ENCODE measurements at places on chromosomes 5 and 9. TPM values are rescaled to one million over a fixed set of nuclear protein-coding genes. Genes with fewer than 3 reads are reported as not detected.

GKAP1 gene
- polyA plus RNA-seq: 4.3 TPM

CDH9 gene
- polyA plus RNA-seq: 0.39 TPM

PTGES gene
- 6.1 TPM for polyA plus RNA-seq

CCDC192 gene
- polyA plus RNA-seq: not detected

ADGRD2 gene
- polyA plus RNA-seq: not detected

PCDHA1 gene
- 0.06 TPM for polyA plus RNA-seq

MACIR gene
- polyA plus RNA-seq: 23.7 TPM

ZNF618 gene
- 0.81 TPM for polyA plus RNA-seq

SLC6A19 gene
- polyA plus RNA-seq: 199 TPM

IQGAP2 gene
- 13.6 TPM for polyA plus RNA-seq

PCA3 gene
- polyA plus RNA-seq: not detected

PLAC8L1 gene
- 0.38 TPM for polyA plus RNA-seq

ANKRD31 gene
- 0.06 TPM for polyA plus RNA-seq

DNA sequence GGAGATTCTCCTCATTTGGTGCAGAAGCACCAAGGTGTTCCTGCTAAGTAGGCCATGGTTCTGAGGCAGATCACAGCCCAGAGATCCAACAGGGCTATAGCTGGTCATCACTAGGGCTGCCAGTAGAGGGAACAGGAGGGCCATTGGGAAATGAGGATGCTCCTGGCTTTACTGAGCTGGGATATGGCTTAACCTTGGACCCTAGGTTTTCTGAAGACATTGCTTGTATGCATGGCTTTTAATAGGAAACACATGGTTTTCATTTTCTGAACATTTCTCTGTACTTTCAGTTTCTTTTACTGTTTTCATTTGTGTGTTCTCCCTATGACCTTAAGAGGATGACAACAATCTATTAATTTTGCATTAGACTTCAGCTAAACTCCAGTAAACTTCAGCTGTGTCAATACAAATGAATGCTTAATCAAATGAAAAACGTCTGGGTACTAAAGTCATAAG lies at the start of gene IFNW1:
Gene IFNW1 (minus strand): TSS at position 406 of the 456 bp plus-strand sequence. CDS start 262 bp downstream, at position 144.
- H3K4me3 ChIP-seq: no peak within 1 kb of the TSS
- no peaks in the 10 kb centered on the region for H3K36me3 ChIP-seq
- no peaks in the 10 kb centered on the region for H3K27me3 ChIP-seq
- H3K27ac ChIP-seq: no peak within 1 kb of the TSS
- no peaks in the 10 kb centered on the region for H3K4me1 ChIP-seq
- no peak for DNase-seq

- no peak overlapping the region for H3K4me3 ChIP-seq
- no peaks in the 10 kb centered on the region for H3K4me1 ChIP-seq
- H3K36me3 ChIP-seq: no peaks in the 10 kb centered on the region
- DNase-seq: no peak
Measured at GRCh38 chr5:147763791-147764525, 18.6 kb downstream of the JAKMIP2 start.

GRCh38 chr5:102450313-102450990 lies 48.3 kb downstream of the SLCO6A1 start:
- no peaks in the 10 kb centered on the region for H3K36me3 ChIP-seq
- H3K27ac ChIP-seq: no peak overlapping the region
- H3K4me3 ChIP-seq: no peak overlapping the region
- DNase-seq: no peak
- H3K4me1 ChIP-seq: no peaks in the 10 kb centered on the region

DNA sequence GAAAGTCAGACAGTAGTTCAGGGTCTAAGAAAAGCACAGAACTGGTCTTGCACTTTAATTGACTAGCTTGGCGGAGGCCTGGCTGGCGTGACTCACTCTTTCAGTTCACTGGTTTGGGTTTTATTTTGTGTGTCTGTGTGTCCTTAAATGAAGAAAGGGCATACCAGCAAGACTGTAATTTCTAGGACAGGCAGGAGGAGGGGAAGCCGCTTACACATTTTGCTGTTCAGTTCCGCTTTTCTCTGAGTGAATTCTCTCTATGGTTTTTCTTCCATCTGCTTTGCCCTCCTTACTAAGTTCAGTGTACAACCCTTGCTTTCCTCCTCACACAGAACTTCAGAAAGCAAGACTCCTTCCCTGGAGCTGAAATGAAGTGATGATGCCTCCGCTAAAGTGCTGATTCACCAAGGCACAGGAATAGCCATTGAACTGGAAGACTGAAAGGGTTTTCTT lies 150.8 kb downstream of the MEF2C start:
- no peaks in the 10 kb centered on the region for H3K4me1 ChIP-seq
- no peaks in the 10 kb centered on the region for H3K27me3 ChIP-seq
- H3K4me3 ChIP-seq: no peak overlapping the region
- peak overlapping the region; percentile 49 for H3K27ac ChIP-seq
- H3K36me3 ChIP-seq: no peaks in the 10 kb centered on the region

GRCh38 chr9:88310310-88310980 lies 77.8 kb upstream of the SPIN1 start:
- H3K4me3 ChIP-seq: no peak overlapping the region
- H3K27me3 ChIP-seq: no peaks in the 10 kb centered on the region

DNA sequence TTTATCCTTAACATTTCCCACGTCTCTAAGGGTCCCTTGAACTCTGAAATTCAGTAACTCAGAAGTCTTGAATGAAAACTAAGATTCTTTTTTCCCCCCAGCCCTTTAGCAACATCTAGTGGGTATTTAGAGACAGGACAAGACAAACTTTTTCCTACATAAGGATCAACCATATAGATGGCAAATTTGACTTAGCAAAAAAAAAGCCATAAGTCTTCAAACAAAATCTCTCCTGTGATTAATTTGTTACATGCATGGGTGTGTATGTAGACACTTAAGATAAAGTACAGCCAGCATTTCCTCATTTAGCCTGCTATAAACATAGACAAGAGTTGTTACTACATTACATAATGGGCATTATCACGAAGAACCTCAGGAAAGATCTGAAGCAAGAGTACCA lies 29.1 kb upstream of the ANKRD31 start:
- no peaks in the 10 kb centered on the region for H3K36me3 ChIP-seq
- H3K4me1 ChIP-seq: no peaks in the 10 kb centered on the region
- DNase-seq: peak; percentile 61
- no peak overlapping the region for H3K4me3 ChIP-seq
- no peak overlapping the region for H3K27ac ChIP-seq
- H3K27me3 ChIP-seq: no peaks in the 10 kb centered on the region

- H3K27me3 ChIP-seq: no peaks in the 10 kb centered on the region
- H3K4me1 ChIP-seq: no peaks in the 10 kb centered on the region
- no peak overlapping the region for H3K4me3 ChIP-seq
- H3K27ac ChIP-seq: no peak overlapping the region
- no peak for DNase-seq
- H3K36me3 ChIP-seq: peaks cover 41% of the 10 kb centered on the region
Measured at GRCh38 chr9:112110094-112110776, 64.9 kb downstream of the SUSD1 start.

DNA sequence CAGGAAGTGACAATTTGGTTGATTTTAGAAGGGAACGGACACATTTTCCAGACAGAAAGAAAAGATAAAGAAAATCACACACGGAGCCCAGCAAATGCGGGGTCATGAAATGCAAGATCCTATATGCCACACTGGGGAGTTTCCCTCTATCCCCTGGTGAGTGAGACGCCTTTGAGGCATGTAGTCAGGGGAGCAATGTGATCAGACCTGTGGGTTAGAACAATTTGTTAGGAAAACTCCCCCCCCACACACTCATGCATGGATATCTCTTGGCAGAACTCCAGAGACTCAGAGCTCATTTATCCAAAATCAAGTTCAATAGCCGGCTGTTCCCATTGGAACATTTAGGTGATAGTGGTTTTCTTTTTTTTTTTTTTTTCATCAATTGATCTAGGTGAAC lies 71.7 kb upstream of the TRIO start:
- H3K4me1 ChIP-seq: no peaks in the 10 kb centered on the region
- peaks cover 2% of the 10 kb centered on the region for H3K27me3 ChIP-seq
- H3K27ac ChIP-seq: no peak overlapping the region
- H3K4me3 ChIP-seq: no peak overlapping the region
- no peaks in the 10 kb centered on the region for H3K36me3 ChIP-seq
- no peak for DNase-seq

DNA sequence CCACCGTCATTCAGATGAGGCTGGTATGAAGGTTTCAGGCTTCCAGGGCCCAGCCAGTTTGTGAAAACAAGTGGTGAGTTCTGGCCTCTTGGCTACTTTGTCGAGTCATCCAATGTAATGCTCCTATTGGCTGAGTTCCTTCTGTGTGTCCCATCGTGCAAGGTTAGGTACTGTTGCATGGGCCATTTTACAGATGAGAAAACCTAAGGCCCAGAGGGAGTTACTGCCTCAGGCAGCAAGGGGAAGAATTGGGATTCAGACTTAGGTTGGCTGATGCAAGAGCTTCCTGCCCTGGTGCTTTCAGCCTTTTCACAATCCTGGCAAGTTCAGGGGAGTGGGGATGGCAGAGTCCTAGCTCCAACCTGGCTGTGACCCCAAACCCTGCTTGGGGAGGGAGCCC lies 17.4 kb upstream of the PITX1 start:
- peaks cover 28% of the 10 kb centered on the region for H3K27me3 ChIP-seq
- H3K4me3 ChIP-seq: no peak overlapping the region
- H3K27ac ChIP-seq: no peak overlapping the region
- no peaks in the 10 kb centered on the region for H3K36me3 ChIP-seq

DNA sequence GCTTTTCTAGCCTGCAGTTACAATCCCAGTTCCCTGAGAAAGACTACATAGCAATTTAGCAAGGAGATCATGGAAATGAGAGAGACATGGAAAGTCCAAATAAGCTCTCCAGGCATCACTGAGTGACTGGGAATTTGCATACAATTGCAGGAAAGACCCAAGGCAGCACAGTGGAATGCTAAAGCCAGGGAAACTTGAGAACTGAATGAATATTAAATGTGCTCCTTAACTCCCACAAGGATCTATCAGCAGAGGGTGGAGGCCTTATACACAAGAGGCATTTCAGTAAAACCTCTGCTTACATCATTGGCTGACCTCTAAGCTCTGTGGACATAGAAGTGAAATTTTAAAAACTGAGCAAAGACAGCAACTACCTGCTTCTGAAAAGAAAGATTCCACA lies 355.6 kb upstream of the DAB2 start:
- no peak overlapping the region for H3K4me3 ChIP-seq
- no peak overlapping the region for H3K27ac ChIP-seq
- H3K36me3 ChIP-seq: no peaks in the 10 kb centered on the region
- peaks cover 3% of the 10 kb centered on the region for H3K27me3 ChIP-seq

DNA sequence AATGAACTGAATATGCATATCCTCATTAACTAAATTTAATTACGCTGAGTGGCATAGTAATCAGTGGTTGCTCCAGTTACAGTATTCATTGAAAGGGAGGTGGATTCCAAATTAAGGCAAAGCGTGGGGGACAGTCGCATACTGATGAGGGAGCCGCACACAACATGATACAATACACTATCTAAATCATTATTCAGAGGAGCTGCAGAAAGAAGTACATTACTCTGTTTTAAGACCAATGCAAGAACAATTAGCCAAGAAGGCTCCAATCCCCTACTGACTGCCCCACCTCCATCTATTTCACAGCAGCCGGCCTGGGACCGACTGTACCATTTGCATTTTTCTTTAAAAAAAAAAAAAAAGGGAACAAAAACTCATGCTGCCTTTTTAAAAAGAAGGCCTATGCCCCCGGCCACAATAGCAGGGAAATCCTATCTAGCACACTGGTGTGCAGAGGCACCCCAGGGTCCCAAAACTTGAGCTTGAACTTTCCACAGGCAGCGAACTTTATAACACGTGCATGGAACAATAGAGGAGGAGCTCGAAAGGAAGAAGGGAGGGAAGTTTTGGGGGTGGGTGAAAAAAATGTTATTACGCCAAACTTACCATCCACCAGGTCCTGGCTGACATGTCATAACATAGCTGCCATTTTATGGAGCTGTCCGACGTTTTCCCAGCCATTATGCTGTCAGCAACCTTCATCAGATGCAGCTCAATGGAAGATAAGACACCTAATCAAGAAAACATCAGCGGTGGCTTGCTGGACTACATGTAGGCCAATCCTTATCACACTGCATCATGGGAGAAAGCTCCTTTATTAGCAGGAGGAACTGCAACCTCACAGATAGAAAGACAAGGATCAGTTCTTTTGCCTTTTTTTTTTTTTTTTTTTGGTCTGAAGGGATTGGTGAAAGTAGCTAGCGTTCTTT lies 161.6 kb downstream of the ZDHHC21 start:
- H3K4me1 ChIP-seq: no peaks in the 10 kb centered on the region
- no peak overlapping the region for H3K4me3 ChIP-seq
- no peak overlapping the region for H3K27ac ChIP-seq
- H3K27me3 ChIP-seq: no peaks in the 10 kb centered on the region
- no peaks in the 10 kb centered on the region for H3K36me3 ChIP-seq

GRCh38 chr5:142435410-142436115 lies 110.7 kb upstream of the SPRY4 start:
- DNase-seq: no peak
- H3K27ac ChIP-seq: no peak overlapping the region
- H3K27me3 ChIP-seq: no peaks in the 10 kb centered on the region

GRCh38 chr5:138623053-138623452 lies 47.9 kb upstream of the HSPA9 start:
- H3K27me3 ChIP-seq: no peaks in the 10 kb centered on the region
- H3K4me3 ChIP-seq: no peak overlapping the region
- H3K4me1 ChIP-seq: no peaks in the 10 kb centered on the region
- H3K27ac ChIP-seq: no peak overlapping the region

- no peak overlapping the region for H3K4me3 ChIP-seq
- DNase-seq: no peak
- H3K4me1 ChIP-seq: no peaks in the 10 kb centered on the region
- no peak overlapping the region for H3K27ac ChIP-seq
- H3K36me3 ChIP-seq: no peaks in the 10 kb centered on the region
- H3K27me3 ChIP-seq: no peaks in the 10 kb centered on the region
Measured at GRCh38 chr5:143605403-143606005, 202.0 kb upstream of the NR3C1 start.

DNA sequence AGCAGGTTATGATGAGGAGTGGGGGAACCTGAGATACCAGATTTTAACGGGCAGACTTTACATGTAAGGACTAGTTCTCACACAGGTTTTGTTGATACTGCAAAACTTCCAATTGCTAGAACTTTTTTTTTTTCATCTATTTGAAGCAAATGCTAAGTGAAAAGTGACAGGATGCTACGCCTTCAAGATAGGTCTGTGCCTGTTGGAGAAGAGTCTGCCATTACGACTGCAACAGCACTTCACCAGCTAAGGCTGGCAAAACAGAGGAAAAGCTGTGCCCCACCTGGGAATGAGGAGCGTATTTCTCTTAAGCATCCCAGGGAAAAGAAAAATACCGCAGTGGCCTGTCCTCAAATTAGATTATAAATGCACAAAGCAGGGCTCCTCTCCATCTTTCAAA lies 102.0 kb upstream of the CDH6 start:
- no peak for DNase-seq
- H3K27me3 ChIP-seq: no peaks in the 10 kb centered on the region
- no peaks in the 10 kb centered on the region for H3K4me1 ChIP-seq
- H3K36me3 ChIP-seq: no peaks in the 10 kb centered on the region
- no peak overlapping the region for H3K27ac ChIP-seq

DNA sequence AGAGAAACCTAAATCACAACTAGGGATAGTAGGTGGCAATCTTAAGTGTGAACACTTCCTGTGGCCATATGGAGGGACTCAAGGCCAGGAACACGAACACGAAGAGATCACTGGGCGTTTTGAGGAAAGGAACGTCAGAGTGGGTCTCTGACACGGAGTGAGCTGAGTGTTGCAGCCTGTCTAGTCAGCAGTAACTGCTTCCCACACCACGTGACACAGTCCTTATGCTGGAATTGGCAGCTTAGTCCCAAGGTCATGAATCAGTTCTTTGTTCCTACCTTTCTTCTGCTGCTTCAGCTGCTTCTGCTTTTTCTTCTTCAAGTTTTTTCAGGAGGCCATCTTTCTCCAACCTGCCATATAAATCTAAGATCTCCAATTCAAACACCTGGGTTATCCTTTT lies 18.2 kb downstream of the SPACA9 start:
- H3K36me3 ChIP-seq: peaks cover 3% of the 10 kb centered on the region
- H3K27ac ChIP-seq: no peak overlapping the region
- no peaks in the 10 kb centered on the region for H3K27me3 ChIP-seq
- no peak overlapping the region for H3K4me3 ChIP-seq
